HFF-Myc (cell line): ENCODE measurements at places on chromosomes 3 and 15.

DNA sequence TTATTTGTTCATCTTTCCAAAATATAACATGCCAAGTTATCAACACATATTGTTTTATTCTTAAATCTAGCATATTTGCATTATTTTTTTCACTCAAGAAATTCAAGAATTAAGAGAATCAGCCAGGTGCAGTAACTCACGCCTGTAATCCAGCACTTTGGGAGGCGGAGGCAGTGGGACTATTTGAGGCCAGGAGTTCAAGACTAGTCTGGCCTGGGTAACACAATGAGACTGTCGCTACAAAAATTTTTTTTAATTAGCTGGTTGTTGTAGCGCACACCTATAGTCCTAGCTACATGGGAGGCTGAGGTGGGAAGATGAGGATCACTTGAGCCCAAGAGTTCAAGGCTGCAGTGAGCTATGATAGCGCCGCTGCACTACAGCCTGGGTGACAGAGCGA, 10.5 kb downstream of the DCUN1D1 start:
- DNase-seq: no peak

GRCh38 chr15:42218953-42219592, 11.0 kb upstream of the VPS39 start:
- DNase-seq: no peak

DNA sequence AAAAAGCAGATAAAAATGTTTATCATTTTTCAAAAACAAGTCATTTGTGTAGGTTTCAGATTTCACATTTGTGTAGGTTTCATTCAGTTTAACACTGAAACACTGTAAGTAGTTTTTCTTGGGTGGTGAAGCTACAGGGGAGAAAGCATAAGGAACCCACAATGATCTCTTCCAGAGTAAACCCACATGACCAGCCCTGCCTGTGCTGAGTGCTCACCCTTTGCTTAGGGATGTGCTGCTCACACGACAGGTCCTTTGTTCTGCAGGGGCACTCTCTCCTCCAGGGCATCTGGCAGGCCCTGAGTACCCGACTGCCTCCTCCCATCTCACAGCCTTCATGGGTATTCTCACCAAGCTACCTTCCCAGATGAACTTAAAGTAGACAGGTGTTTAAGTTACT, 28.9 kb downstream of the ZXDC start:
- no peak for DNase-seq

GRCh38 chr3:172112078-172112733, 72.8 kb downstream of the FNDC3B start:
- no peak for DNase-seq

DNA sequence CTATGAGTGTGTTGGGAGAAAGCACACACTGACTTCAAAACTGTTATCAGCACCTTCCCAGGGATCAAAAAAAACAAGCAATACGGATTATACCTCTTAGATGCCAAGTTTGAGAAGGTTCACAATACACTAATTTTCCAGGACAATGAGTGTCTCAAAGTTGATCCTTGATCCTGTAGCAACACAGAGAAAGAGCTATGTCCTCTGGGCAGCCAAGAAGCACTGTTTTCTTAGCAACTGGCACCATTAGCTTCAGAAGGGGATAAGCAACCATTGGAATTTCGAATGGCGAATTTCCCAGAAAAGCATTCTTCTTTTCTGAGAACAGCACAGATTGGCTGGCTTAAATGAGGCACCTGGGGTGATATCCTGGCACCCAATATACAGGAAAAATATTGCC, 270.3 kb upstream of the RORA start:
- DNase-seq: no peak

DNA sequence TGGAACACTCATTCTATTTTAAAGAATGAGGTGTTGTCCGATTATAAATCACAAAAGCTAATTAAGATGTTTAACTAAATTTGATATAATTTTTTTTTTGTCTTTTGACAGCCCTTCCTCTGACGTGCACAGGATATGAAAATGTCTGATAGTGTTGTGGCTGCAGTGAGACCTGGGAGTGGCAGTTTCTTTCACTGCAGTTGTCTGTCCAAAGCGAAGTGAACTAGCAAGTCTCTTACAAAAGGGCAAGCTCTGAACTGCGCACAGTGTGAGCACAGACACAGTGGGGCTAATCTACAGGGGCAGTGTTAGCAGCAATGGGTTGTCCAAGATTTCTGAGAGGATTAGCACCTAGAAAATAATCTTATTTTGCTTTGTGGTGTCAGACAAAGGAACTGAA, 29.1 kb upstream of the MYRIP start:
- no peak for DNase-seq

- no peak for DNase-seq
These were observed 146.0 kb downstream of the CHST2 start for GRCh38 chr3:143265501-143266070.

- no peak for DNase-seq
These were observed 4.0 kb downstream of the OR5H14 start for GRCh38 chr3:98151241-98151640.

DNA sequence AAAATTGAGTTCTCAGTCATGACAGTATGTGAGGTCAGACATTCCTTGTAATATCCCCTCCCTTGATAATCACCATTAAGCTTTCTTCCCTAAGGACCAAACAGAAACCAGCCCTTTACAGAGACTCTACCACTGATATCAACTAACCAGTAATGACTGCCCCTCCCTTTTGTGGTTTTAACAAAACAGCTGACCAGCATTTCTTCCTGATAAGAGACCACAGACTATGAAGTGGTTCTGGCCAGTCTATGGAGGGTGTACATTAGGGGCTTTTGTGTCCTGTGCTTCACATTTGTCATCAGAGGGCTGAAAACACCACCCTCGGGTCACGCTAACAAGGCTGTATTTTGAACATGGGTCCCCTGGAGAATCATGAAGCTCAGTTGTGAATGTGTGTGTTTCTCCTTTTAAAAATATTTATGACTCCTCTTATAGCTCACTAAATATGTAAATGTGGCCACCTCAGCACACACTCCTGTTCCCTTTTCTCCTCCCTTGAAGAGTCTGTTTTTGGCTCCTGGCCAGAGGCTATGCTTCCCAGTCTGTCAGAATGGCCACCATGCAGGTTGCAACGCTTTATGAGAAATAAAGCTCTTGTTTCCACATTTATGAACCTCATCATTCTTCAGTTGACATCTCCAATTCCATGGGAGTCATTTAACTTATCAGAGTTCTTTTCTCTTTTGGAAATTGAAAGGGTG, 239.3 kb downstream of the CPNE4 start:
- DNase-seq: no peak

- DNase-seq: no peak
These were observed 852.3 kb upstream of the ALCAM start for GRCh38 chr3:104514371-104514770.
